ENCODE measurements at places on chromosomes 2 and 18.

DNA sequence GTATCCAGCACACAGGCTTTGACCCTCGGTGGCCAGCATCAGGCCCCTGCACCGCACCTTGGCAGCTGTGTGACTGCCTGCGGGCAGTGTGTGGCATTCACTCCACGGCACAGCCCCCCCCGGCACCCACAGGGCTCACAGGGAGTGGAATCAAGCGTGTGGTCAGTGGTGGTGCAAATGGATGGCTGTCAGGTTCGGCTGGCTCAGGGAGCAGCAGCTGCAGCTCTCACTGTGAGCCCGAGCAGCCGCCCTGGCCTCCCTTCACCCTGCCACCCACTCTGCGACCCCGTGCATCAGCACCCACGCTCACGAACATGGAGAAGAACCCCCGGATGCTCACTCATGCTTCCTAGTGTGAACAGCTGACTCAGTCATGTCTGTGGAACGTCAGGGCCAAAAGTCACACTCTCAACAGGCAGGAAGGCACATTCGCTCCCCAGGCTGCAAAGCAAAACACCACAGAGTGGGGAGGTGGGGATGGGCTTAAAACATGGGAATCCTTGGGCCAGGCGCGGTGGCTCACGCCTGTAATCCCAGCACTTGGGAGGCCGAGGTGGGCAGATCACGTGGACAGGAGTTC lies 41.5 kb upstream of the GPC1 start:
- no peak for DNase-seq

GRCh38 chr2:55408098-55408882 lies 11.4 kb downstream of the CCDC88A start:
- DNase-seq: no peak

GRCh38 chr2:214542295-214542694 lies 131.4 kb downstream of the VWC2L start:
- no peak for DNase-seq

- DNase-seq: no peak
These were observed 119.2 kb upstream of the FHL2 start for GRCh38 chr2:105517814-105518705.

DNA sequence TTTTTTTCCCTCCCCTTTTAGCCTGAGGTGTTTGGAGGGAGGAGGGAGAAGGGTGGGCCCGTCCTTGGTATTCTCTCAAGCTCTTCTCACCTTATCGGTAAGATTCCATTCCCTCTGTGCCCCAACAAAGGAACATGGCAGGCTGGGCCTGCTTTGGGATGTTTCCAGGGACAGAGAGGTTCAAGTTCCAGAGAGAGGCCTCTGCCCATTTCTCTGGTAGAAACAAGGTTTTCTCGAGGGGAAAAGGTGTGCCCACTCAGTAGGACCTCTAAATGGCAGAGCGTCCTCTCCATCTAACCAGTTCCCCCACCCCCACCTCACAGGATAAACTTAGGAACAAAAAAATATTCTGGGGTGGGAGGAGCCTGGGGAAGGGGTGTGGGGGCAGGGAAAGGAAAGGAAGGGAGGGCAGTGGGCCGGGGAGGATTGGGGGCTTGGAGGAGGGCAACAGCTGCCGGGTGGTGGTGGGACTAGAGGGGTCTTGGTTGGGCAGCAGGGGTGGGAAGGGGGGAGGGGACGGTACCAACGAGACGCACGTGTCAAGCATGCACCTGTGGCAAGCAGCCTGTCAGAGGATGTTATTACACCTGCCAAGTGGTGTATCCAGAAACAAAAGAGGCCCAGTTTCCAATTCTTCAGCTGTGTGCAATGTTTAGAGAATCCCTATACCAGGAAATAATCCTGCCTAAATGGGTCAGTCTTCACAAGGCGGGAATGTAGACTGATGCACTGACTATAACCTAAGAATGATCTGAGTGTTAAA lies 2.1 kb downstream of the PCBP1 start:
- DNase-seq: no peak

DNA sequence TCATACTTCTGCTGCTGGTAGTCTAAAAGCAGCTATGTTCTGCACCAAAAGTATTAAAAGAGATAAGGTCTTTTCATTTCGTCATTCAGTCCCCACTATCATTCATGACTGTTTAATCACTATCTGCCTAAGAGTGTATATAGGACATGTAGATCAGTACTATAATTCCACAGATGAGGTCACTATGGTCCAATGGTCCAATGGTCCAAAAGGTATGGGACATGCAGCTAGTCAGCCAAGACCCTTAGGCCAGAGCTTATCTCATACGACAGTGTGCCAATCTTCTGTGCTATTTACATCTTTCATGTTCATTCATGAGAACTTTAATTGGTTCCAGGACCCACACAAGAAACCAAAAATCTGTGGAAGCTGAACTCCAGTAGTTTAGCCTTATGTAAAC lies 42.6 kb upstream of the SDC1 start:
- no peak for DNase-seq

- no peak for DNase-seq
These were observed 12.4 kb downstream of the HS6ST1 start for GRCh38 chr2:128306081-128306930.

GRCh38 chr2:71101656-71102055 lies 28.4 kb downstream of the MCEE start:
- no peak for DNase-seq

DNA sequence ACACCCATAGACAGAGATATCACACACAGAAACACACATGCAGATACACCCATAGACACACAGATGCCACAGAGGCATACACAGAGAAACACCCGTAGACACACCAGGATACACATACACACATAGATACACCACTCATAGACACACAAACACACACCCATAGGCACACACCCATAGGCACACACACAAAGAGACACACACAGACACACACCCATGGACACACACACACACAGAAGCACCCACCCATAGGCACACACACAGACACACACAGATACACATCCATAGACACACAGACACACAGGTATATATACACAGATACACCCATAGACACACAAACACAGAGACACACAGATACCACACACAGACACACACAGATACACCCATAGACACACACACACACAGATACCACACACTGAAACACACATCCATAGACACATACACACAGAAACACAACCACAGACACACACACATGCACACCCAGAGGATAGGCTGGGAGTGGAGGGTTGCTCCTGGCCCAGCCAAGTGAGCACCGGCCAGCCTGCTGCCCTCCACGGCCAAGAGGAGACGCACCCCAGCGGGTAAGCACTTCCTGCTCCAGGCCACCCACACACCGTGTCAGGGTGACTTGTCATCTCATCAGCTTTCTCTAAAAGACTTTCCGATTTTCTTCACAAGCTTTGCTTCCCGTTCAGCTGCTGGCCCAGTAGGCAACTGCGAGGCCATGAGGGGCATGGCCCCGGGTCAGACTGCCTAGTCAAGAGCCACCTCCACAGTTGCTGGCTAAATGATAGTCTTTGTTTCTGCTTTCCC lies 14.1 kb upstream of the CNNM3 start:
- DNase-seq: no peak

- no peak for DNase-seq
These were observed 41.5 kb downstream of the CHN1 start for GRCh38 chr2:174963437-174964400.

GRCh38 chr18:62625019-62625418 lies 90.3 kb upstream of the PHLPP1 start:
- DNase-seq: no peak

DNA sequence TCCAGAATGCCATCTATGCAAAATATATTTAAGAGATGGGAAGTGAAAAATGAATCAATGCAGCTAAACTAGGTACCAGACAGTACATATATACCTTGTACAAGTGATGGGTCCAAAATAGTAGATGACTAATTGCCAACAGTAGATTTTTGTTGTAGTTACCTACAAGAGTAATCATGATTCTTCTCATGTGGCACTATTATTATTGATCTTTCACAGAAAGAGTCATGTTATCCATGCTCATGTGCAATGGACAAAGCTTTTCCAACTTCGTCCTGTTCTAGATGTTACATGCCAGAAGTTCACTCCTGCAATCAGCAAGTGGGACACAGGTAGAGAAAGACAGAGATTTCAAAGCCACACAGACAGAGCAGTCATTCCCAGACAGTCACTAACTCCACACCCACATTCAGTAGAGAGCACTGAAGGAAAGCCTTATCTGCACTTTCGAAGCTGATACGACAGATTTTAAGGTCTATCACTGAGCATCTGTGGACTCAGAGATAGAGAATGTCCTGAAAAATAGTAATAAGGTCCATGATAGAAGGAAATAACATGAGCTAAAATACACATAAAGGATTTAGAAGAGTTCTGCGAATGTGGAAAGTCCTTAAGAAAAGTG lies 101.6 kb upstream of the ITPRID2 start:
- DNase-seq: no peak

DNA sequence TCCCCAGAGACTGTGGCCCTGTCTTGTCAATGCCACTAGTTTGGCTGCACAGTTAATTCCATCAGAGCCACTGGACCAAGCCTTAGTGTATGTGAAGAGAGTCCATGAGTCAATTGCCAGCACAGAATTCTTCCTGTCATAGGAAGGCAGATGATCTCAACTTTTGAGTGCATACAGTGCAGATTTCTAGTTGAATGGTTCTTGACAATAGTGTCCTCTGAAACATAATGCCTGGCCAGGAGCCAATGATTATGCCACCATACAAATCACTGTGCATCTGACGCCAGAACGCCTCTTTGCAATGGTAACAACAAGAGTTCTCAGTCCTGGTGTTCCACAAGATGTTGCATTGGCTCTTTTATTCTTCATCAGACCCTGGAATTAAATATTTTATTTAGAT lies 7.1 kb downstream of the NEUROD1 start:
- DNase-seq: no peak

DNA sequence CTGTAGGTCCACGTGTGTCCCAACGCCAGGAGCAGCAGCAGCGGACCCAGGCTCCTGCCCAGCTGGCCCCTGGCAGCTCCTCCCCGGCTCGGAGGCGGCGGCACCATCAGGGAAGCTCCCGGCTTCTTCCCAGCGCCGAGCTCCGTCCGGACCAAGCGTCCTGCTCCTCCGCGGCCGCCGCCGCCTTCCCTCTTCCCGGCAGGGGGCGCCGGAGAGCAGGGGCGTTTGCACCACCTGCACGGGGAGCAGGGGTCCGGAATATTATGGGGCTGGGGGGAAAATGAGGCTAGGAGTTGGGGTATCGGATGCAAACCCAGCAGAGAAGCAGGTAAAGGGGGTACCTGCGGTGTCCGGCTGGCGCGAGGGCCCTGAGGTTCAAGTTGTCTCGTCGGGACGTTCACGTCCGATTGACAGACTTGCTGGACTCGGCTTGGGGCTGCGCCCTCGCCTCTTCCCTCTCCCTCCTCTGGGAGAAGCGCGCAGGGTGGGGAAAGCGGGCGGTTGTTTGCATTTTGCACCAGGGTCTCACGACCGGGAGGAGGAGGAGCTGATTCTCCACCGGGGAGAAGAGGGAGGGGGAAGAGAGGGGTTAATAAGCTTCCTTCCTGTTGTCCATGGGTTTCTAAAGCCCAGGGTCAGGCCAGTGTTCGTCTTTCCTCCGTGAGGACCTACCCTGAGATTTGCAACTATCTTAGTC lies at the start of gene CCBE1:
TSS of gene CCBE1 (minus strand) at position 188 of the 697 bp plus-strand sequence.
- DNase-seq: no peak

DNA sequence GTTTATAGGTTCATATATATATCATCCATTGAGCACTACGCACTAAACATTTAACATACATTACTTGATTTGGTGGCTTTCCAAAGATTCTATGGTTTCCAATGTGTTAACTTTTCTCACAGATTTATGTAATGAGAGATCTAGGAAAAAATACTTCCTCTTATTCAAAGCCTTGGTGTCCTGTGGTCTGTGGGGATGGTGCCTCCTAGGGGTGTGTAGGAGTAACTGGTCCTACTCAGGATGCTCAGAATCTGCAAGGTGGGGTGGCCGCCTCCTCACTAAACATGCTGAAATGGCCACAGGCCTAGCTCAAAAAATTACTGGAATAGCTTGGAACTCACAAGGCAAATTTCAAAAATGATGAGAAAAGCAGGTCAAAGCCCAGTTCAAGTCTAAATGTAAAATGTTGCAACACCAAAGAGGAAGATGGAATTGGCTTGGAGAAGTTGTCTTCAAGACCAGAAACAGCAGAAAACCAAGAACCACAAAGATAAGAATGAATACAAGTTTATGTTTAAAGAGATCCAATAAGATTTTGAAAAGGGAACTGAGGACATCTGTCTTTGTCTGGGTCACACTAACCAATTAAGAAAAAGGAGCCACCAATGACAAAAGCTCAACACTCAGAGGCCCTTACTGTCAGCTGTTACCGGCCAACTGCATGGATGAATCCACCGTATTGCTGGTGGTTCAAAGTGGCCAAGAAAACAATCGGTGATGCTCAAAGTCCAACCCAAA lies 11.5 kb downstream of the GPR55 start:
- DNase-seq: no peak

DNA sequence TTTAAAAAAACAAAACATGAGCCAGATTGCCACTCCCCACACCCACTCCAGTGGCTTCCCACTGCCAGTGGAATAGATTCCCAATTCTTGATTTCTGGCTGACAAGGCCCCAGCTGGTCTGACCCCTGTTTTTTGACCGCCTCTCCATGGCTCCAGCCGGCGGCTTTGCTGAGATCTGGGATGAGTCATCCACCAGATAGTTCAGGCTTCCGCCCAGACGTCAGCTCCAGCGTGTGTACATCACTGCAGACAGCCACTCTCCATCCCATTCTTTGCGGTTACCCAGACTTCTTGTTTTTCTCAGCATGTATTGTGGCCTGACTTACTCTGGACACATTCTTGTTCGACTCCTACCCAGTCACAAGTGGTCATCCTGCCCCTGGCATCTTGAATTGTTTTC lies 227.9 kb downstream of the GBX2 start:
- DNase-seq: no peak

DNA sequence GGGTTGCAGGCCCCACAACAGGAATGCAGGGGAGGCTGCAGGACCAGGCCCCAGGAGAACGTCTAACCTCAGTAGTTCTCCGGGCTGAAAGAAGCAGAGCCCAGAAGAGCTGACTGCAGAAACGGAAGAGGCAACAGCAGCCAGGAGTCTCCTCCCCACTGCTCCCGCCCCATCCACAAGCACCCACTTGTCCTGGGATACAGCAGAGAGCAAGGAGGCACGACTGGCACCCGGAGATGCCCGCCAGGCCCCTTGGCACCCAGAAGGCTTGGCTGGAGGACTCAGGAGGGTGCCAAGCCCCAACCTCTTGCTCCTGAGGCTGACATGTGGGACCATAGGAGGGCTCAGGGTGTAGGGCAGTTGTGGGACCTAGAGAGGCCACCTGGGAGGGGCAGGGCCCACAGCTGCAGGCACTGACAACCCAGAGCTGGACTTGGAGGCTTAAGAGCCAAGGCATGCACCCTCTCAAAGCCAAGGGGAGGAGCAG lies 29.0 kb upstream of the TNS1 start:
- DNase-seq: no peak

DNA sequence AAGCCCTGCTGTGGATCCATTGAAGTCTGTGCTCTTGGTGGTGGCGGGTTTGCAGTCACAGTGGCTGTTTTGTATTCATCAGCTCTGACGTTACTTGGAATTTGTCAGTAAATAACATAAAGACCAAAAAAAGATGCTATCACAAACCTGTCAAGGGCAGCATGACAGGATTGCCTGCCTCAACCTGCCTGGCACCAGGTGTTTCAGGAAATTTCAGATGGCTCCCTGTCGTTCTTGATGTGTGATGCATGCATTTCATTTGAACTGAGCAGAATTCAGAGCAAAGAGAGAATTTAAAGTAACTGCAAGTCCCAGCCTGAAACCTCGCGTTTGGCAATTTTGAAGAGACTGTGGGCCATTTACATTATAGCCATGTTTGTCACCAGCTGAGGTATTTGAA lies 50.3 kb upstream of the EPC2 start:
- no peak for DNase-seq

- DNase-seq: no peak
These were observed 9.9 kb downstream of the SH2D6 start for GRCh38 chr2:85428343-85428881.

GRCh38 chr2:237603718-237604362 lies 13.3 kb upstream of the RAB17 start:
- DNase-seq: no peak
